Activated T-cell treated with anti-CD3 and anti-CD28 coated beads, Interleukin-2, amount 50 U/mL, for 72 hours (primary cell): ENCODE measurements at places on chromosomes 6 and 20. TPM values are rescaled to one million over a fixed set of nuclear protein-coding genes. Genes with fewer than 3 reads are reported as not detected.

Gene GSTA2
- total RNA-seq: not detected

DNA sequence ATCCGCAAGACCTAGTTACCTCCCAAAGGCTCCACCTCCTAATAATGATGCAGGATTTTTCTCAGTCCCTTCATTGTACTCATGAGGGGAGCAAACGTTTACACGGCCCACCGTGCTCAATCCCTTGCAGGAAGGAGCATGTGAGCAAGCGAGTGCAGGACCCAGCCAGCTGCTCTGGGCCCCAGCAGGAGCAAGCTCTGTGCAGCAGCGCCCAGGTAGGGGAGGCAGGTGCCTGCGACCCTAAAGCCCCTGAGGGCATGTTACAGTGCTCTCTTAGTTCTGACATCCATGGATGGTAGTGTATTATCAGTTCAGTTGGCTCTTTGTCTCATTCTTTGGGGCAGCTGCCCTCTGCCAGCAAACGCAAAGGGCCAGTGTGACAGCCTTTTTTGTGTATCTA lies 143.4 kb downstream of the TBXT start:
- DNase-seq: no peak

Gene SNRPB2
- 78.3 TPM for total RNA-seq

GRCh38 chr6:52164319-52165094 lies 21.7 kb upstream of the IL17A start:
- DNase-seq: no peak

- no peak for DNase-seq
Observed at GRCh38 chr6:5471637-5472398, 210.5 kb downstream of the FARS2 start.

DNA sequence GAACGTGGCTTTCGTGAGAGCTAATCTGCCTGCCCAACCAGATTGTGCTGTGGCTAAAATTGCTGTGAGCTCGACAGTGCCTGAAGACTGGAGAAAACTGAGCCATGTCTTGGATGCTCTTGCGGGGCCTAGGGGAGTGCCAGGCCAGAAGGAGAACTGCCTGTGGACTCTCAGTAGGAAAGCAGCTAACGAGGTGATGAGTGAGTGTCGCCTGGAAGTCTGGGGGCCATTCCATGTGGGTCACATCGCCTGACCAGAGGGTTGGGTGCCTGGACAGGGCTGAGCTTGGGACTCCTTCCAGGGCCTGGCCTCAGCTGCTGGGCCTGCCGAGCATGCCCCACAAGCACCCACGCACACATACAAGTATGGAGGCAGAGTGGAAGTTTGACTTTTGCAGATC lies 166.5 kb downstream of the VEGFA start:
- DNase-seq: no peak

Gene TGM2
- 0.23 TPM for total RNA-seq

Gene TUBB2B
- total RNA-seq: 0.35 TPM

- DNase-seq: peak; percentile 47
Observed at GRCh38 chr6:169529931-169530751, 171.7 kb downstream of the WDR27 start.

DNA sequence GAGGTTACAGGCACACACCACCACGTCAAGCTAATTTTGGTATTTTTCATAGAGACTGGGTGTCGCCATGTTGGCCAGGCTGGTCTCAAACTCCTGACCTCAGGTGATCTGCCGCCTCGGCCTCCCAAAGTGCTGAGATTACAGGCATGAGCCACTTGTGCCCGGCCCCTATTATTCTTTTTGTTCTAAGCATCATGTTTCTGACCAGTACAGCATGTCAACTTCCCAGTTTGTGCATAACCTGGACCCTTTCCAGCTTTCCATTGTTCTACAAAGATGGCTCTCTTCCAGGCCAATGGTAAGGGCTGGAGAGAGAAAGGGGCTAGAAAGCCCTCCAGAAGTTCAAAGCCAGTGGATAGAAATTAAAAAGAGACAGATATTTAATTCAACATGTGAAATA lies 91.3 kb upstream of the TNFAIP3 start:
- no peak for DNase-seq

DNA sequence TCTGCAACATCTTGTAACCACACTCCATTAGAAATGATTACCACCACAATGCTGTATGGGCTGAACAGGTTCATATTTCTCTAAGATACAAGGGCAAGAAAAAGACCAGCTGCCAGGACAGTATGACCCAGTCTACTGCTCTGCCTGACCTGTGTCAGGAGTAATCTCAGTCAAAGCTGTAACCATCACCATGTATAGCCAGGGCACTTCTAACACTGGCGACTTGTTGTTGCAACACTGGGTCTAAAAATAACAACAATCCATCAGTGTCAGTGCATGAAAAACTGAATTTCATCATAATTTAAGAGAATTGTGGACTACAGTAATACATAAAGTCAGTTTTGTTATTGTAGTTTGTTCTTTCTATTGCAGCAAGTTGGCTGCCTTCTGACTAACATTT lies 738.6 kb upstream of the ADGRB3 start:
- no peak for DNase-seq

- no peak for DNase-seq
Observed at GRCh38 chr20:10763112-10763511, 89.3 kb upstream of the JAG1 start.

DNA sequence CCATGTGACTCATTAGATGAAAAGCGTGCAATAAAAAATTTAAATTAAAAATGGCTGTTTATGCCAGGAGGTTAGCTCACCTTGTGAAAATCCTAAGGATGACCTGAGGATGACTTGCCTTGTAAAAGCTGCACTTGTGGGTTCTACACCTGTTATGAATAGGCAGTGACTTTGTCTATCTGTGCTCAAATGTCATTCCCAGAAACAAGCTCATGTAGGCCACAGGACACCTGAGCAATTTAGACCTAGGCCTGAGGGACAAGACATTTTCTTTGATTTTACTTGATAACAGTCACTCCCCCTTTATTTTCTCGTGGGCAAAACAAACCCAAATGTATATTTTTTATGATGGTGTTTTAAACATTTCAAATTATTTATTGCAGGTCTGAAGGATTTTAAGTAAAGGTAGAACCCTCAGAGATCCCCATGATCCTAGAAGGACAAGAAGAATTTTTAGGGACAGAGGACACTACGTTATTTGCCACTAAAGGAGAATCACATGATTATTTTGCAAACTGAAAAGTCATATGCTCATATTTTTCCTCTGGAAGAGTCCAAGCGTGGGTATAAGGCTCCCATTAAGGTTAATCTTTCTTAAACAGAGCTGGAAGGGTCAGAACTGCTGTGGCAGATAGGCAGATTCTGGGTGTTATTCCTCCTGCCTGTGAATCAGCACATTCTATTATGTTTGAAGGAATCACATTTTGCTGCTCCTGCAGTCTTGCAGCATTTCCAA lies 277.5 kb upstream of the MAN1A1 start:
- DNase-seq: no peak

Gene GPLD1
- total RNA-seq: 0.82 TPM
